Kidney capillary endothelial cell (primary cell): ENCODE measurements at places on chromosomes 12 and 14.
A peak's percentile ranks its signal among the peaks of the same experiment; 100 is the strongest.

GRCh38 chr14:69326611-69327010, 66.7 kb downstream of the GALNT16 start:
- DNase-seq: no peak

DNA sequence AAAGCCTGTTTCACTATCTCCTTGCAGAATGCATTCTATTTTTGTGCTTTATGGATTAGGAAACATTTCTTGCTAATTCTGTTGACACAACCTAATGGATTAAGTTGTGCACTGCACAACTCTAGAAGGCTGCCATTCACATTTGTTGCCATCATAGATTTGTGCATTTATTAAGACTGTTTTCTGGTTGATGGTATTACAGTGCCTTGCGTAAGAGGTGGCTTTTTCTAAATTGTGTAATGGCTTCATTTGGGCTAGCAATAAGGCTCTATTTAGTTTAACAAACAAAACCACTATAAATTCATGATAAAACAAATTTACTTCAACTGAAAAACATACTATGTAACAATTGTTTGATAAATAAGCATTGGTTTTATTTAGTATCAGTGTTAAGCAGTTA, 175.9 kb downstream of the TRHDE start:
- DNase-seq: no peak

- DNase-seq: no peak
These were observed 40.7 kb upstream of the FUT8 start for GRCh38 chr14:65371784-65372183.

GRCh38 chr12:68483592-68484383, 126.9 kb upstream of the RAP1B start:
- DNase-seq: peak; percentile 63

DNA sequence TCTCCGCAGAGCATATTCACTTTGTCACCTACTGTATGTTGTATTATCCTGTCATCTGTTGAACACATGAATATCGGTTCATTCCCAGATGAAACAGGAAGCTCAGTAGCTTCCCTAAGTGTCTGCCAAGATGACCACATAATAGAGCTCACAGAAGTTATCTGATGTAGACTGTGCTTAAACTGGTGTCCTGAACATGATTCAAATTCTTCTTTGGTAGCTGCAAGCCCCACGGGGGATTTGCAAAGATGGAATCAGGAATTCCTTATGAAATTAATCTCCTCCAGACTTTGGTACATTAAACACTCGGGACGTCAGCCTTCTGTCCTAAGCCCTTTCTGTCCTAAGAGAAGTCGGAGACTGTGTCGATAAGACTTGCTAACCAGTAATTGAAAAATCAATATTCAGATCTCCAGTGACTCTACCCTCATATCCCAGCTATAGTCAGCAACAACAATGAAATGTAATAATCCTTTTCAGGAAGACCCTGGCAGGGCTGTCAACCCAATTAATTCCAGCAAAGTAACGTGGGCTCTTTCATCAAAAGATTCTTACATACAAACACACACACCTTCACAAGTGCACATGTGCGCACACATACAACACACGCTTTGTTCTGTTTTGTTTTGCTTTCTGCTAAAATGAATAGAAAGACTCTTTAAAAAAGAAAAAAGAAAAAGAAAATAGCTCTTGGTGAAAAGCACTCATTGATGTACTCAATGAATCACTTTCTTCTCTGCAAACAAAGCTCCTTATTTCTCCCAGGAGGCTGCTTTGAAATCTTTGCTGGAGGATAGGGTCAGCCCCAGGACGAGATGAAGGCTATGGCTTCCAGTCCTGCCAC, 127.2 kb downstream of the RIMBP2 start:
- no peak for DNase-seq

DNA sequence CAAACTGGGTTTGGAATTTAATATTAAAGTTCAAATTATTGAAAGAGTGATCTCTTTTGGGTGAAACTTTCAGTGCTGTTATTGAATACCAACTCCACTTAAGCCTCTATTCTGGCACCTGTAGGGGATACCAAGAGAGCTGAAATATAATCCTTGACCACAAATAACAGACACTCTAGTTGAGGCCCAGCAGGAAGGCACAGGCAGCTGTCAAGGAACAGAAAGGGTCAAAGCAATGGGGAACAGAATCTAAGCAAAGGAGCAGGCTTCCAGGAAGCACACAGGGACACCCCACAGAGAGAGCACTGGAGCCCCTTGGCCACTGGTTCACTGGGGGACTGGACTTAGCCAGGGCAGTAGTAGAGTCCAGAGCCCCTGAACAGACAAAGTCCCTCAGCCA, 120.9 kb upstream of the SFSWAP start:
- no peak for DNase-seq

GRCh38 chr12:129885287-129885686, 18.5 kb downstream of the TMEM132D start:
- no peak for DNase-seq

DNA sequence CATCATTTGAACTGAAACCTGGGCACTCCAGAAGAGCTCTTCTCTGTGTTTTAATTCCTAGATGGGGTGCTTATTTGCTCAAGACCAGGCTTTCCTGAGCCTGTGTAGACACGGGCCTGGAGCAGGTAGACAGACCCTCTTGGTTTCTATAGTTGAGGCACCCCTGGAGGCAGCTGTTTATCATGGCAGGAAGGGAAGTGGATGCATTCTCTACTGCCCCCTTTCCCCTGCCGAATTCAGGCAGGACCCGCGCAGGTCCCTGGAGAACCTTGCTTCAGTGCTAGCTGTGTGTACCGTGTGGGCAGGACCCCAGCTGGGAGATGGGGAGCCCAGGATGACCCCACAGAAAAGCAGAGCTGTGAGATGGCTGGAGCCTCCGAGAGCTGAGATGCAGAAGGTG, 6.0 kb downstream of the CACNA1C start:
- DNase-seq: no peak

GRCh38 chr14:69924201-69924600, 45.0 kb downstream of the SMOC1 start:
- no peak for DNase-seq
